ENCODE measurements at places on chromosomes 2 and 18.

DNA sequence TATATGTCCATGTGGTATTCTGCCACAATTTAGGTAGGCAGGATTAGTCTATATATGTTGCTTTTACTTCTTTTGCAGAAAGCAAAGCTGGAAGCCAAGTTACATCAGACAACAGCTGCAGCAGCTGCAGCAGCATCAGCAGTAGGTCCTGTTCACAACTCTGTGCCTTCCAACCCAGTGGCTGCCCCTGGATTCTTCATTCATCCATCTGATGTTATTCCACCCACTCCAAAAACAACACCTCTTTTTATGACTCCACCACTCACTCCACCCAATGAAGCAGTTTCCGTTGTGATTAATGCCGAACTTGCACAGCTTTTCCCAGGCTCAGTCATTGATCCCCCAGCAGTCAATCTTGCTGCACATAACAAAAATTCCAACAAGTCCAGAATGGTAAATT, 107.6 kb downstream of the BIRC6 start:
- DNase-seq = no peak

GRCh38 chr2:191565647-191566198, 112.2 kb upstream of the NABP1 start:
- DNase-seq = no peak

- DNase-seq = no peak
Observed at GRCh38 chr2:233433794-233434193, 79.5 kb downstream of the DGKD start.

- DNase-seq = no peak
Observed at GRCh38 chr2:9660154-9660553, 29.4 kb upstream of the YWHAQ start.

DNA sequence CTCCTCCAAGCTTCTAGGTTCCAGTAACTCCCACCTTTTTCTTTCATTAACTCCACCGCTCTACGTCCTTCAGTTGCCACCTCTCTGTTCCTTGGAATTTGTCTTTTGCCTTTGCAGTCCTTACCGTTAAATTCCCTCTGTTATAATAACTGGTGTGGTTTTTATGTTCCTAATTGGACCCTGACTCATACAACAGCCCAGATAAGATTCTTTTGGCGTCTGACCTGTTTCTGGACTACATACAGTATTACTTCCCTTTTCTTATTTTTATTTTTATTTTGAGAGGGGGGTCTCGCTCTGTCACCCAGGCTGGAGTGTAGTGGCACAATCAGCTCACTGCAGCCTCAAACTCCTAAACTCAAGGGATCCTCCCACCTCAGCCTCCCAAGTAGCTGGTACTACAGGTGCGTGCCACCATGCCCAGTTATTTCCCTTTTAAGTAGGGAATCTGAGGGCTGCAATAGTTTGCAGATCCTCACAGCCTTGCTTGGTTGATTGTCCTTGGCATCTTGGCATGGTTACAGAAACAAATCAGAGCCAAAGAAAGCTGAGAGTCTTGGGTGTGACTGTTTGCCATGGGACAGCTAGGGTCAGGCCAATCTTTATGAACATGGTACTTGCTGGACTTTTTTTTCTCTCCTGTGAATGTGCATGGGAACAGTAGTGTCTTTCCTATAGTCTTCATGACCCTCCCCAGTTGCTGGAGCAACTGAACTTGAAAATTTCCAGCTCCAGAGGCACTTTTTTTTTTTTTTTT, 22.0 kb downstream of the TCF23 start:
- no peak for DNase-seq

GRCh38 chr18:39500306-39500705, 1934.7 kb upstream of the CELF4 start:
- no peak for DNase-seq

DNA sequence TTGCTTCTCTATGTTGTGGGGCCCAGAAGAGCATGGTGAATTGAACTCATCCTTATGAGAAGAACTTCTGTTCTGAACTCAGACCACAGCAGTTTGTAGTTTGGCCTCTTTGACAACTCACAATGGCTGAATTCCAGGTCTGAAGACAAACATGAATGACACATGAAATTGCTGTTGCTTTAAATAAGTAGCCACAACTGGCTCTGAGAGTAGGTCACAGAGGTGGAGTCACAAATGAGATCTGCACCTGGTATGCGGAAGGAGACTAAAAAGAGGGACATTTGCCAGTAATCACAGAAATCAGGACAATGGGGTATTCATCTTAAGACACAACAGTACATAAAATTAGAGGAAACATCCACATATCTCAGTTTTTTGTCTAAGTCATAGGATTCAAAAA, 290.3 kb upstream of the MMADHC start:
- peak; percentile 76 for DNase-seq

GRCh38 chr2:96874198-96874831, 4.4 kb upstream of the SEMA4C start:
- DNase-seq = no peak

Data from foreskin melanocyte (primary cell).